ENCODE measurements at places on chromosomes 3 and 15.

GRCh38 chr3:27090275-27091041, 278.7 kb downstream of the NEK10 start:
- DNase-seq: no peak

DNA sequence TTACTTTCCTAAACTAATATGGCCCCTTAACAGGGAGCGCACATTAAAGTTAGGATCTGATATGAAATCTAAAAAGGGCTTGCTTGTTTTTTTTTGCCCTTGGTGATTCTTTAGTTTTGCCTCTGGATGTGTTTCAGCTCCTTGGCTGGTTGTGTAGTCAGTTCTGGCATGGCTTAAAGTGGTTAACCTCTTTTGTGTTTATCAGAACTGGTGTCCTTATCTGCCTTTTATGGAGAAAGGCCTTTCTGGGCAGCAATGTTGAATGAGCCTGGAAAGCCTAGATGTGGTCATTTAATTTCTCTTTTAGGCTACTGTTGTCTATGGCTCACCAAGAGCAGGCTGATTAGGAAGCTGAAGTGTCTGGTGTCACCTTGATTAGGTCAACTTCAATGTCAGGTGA, 254.5 kb upstream of the ROPN1 start:
- no peak for DNase-seq

GRCh38 chr15:92683511-92683834, 27.9 kb upstream of the FAM174B start:
- DNase-seq: no peak

- no peak for DNase-seq
These were observed 424.2 kb upstream of the ROBO2 start for GRCh38 chr3:76615719-76616118.

GRCh38 chr15:69636169-69636915, 183.7 kb downstream of the RPLP1 start:
- no peak for DNase-seq

DNA sequence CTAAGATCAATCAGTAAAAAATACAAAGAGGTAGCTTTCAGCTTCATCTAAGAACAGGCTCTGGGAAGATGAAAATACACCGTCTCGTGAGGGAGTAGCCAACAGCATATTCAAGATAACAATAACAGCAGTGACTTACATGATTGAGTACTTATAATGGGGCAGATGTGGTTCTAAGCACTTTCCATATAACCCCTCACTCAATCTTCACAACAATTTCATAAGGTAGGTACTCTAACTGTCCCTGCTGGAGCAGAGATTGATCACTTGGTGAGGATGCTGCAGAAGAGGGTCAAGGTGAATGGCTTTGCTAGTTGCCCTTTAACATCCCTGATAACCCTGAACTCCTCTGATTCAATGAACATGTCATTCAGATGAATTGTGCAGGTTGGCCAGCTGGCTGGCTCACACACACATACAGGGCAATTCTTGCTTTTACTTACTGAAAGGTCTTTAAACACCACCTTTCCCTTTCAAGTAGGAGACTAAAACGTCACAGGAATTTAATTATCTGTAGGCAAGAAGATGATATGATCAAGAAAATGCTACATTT, 984.2 kb upstream of the CFAP20DC start:
- DNase-seq: no peak

DNA sequence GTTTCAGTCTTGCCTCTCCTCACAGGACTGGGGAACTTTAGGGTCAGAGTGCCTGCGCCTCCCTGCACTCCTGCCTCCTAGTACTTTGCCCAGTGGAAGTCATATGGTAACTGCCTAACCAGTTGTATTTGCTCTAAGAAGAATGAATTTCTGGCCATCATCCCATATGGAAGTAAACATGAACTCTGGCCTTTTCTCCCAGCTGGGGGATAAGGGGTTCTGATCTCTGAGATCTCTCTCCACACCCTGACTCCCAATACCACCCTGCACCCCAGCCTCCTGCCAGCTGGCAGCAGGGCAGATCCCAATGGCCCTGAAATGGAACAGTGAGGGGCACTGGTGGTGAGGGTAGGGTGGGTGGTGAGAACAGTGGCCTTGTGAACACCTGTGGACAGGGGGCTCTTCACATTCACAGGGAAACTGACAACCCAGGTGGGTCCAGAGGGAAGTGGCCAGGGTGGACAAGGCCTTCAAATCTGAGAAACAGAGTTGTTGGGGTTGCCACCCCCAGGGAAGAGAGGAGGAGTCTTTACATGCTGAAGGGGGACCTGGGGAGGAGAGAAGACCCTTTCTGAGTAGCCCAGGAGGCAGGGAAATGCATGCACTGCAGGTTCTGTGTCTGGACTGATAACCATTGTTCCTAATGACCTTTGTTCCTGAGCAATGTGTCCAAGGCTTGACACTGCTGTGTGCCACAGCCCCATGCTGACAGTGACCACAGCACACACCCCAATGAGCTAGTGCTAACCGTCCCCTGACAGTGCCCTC, 36.9 kb downstream of the RHCG start:
- no peak for DNase-seq

GRCh38 chr15:35329521-35329961, 216.4 kb downstream of the DPH6 start:
- no peak for DNase-seq

- no peak for DNase-seq
These were observed 122.7 kb downstream of the NTRK3 start for GRCh38 chr15:88133795-88134194.

DNA sequence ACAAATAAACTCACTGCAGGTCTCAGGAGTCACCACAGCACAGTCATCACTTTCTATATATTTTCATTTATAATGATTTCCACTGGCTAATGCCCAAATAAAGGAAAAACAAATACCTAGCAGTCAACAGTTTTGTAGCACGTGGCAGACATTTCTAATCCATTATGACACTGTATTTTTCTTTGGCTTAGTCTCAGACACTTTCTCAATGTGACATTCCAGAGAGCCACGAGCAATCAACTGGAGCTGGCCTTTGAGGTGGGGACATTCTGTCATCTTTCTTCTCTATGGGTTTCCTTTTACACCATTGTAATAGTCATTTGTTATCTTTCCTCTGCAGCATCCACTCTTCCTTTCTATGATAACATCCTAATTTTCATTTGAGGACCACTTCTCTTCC, 119.7 kb downstream of the WNT5A start:
- DNase-seq: no peak

DNA sequence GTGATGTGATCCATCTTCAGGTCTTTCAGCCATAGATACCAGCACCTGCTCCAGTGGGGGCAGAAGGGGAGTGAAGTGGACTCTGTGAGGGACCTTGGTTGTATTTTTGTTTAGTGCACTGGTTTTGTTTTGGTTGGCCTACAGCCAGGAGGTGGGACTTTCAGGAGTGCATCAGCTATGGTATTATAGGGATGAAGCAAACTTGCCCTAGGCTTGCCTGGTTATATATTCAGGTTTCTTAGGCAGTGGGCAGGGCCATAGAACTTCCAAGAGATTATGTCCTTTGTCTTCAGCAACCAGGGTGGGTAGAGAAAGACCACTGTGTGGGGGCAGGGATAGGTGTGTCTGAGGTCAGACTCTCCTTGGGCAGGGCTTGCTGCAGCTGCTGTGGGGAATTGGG, 337.3 kb upstream of the SGO1 start:
- DNase-seq: no peak

- DNase-seq: no peak
These were observed 53.6 kb upstream of the AP4E1 start for GRCh38 chr15:50854601-50855490.

- no peak for DNase-seq
These were observed 240.4 kb downstream of the RBMS3 start for GRCh38 chr3:29521293-29521692.

DNA sequence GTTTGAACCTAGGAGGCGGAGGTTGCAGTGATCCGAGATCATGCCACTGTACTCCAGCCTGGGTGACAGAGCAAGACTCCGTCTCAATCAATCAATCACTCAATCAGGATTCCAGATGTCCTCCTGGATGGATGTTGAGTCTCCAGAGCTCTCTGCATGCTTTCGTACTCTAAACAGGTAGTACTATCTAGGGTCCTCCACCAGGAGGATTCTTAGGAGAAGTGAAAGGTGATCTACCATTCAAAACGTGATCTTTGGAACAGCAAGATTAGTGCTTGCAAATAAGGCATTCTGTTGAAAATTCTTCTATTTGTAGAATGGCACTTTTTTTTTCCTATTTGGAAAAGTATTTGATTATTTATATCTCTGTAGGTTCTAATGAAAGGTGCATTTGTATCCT, 34.3 kb downstream of the CNOT10 start:
- no peak for DNase-seq

DNA sequence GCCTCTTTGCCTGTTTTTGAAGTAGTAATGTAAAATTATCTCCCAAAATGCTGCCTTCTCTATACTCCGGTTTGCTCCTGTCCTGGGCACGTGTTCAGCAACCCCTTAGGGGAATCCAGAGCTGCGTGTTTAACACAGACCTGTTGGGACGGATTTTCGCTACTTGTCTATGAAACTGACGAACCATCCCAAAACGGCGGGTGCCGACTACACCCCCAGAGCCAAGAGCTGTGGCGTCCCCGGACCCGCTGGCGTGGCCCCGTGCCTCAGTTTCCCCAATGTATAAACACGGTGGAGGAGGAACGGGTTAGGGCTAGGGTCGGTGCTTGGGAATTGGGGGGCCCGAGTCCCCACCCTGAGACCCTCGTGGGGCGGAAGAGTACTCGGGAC, 473 bp downstream of the FHIT start:
- DNase-seq: no peak

DNA sequence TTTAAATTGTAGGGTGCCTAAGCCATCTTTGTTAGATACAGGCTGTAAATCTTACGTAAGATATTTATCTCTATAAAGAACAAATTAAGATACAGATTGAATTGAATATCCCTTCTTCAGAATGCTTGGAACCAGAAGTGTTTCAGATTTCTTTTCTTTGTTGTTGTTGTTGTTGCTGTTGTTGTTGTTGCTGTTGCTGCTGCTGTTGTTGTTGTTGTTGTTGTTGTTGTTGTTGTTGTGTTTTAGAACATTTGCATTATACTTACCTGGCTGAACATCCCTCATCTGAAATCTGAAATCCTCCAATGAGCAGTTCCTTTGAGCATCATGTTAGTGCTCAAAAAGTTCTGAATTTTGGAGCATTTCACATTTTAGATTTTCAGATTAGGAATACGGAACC, 26.6 kb downstream of the QTRT2 start:
- no peak for DNase-seq

GRCh38 chr3:112871735-112872134, 25.1 kb upstream of the CD200R1L start:
- DNase-seq: no peak

- no peak for DNase-seq
These were observed 246.4 kb upstream of the TLE3 start for GRCh38 chr15:70343961-70344621.

DNA sequence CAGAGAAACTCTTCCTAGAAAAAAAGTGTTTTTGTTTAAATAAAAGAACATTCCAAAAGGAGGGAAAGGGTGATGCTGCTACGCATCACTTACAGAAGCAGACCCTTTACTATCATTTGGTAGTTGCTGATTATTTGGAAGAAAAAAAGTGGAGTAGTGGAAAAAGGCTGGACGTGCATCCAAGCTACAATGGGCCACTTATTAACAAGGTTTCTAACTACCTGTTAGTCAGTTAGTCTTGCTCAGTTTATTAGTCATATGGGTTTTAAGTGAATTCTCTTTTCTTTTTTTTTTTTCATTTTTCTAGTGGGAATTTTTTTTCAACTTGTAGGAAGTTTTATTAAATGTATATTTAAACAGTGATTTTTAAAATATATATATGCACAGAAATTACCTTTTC, 866.0 kb downstream of the MCTP2 start:
- no peak for DNase-seq

GRCh38 chr15:83549623-83550022, 102.5 kb downstream of the SH3GL3 start:
- no peak for DNase-seq

DNA sequence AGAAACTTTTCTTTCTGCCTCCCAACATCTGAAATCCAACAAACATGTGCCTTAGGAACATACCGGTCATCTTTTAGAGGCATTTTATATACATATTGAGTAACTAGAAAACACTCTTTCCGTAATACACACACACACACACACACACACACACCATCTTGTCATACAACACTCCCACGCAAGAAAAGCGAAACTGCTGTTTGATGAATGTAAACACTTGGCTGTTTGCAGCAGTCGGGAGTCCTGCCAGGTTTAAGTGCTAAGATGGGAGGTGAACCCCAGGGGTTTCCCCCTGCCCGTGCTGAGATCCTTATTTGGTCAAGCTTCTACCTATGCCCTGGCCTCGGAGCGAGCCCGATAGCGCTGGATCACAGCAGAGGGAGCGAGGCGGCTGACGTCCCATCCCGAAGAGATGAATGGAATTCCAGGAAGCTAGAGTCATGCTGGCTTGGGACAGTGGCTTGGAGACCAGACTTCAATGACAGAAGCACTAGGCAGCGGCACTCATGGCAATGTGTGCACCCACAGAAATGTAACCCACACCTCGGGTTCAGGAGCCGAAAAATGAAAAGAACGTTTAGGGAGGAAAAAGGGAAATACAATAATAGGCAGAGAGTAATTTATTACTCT, 1.3 kb upstream of the THBS1 start:
- no peak for DNase-seq

- no peak for DNase-seq
These were observed 62.8 kb downstream of the PEX5L start for GRCh38 chr3:179973931-179974361.

DNA sequence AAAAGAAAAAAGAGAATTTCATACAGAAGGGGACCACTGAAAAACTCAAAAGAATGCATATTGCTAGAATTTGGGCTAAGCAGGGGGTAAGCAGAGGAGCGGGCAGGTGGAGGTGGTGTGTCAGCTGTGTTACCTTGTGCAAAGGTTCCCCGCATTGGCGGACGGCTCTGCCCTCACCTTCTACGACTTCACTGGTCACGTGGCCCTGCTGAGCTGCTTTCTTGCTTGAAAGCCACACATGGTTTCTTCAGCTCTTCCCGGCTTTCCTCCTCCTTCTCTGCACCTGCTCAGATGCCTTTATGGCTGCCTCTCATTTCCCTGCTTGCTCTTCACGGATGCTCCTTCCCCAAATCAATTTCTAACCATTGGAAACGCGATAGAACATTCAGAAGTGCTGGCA, 30.5 kb downstream of the FAH start:
- DNase-seq: no peak

GRCh38 chr3:27208961-27209616, 160.1 kb downstream of the NEK10 start:
- no peak for DNase-seq

DNA sequence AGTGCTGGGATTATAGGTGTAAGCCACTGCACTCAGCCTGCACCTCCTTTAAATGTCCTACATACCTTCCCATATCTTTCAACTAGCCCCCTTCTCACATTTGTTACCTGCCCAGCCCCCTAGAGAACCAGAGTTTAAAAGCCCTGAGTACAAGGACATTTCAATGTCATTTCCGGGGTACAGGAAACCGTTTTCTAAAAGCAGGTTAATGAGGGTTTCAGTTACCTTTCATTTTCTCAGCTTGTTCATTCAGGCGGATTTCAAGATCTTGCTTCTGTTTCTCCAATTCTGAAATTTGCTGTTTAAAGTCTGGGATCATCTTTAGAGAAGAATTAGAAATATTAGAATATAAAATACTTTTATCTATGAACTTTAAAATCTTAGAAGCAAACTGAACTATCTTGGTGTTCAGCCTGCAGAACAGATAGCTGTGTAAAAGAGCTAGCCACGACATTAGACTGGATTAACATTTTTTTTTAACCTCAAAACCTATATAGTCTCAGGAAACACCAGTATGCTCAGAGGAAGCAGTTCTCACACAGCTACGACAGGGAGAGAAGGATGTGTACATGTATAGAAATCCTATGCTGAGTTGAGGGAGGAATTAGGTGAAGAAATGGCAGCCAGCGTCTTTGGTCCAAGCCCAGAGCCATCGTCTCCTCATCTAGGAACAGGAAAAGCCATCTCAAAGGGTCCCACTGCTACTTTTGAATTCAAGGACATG, 29.9 kb upstream of the GNB5 start:
- no peak for DNase-seq
